Mesothelial cell of epicardium (in vitro differentiated cells): ENCODE measurements at places on chromosomes 3 and 15. TPM values are rescaled to one million over a fixed set of nuclear protein-coding genes. Genes with fewer than 3 reads are reported as not detected.

Gene IL17RB
- 1.4 to 1.7 TPM (median 1.6 TPM) in 3 replicates for total RNA-seq

Gene SYNPR
- 3.7 to 3.8 TPM (median 3.7 TPM) in 3 replicates for total RNA-seq

Gene FBXL22
- total RNA-seq, result 0.20 to 0.63 TPM (median 0.55 TPM) in 3 replicates

Gene TRAIP
- 10.4 to 15.0 TPM (median 10.6 TPM) in 3 replicates for total RNA-seq

DNA sequence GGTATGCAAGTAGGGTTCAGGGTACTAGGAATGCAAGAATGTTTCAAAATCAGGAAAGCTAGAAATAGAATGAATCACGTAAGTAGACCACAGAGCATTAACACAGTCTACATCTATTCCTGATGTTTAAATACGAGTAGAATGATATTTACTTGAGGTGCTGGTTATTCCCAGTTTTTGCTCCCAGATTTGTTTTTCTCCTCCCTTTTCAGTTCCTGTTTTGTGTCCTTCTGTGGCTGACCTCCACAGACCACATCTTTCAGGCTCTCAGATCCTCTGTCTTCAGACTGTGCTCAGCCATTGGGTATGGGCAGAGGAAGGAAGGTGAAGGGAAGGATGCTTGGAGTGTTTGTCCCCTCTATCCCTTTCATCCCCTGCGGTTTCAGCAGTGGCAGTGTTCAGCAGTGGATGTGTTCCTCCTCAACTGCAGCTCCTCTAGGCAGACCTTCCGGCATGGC, 276.6 kb downstream of the ZNF621 start:
- H3K36me3 ChIP-seq, result no peaks in the 10 kb centered on the region
- no peak overlapping the region for H3K4me3 ChIP-seq
- peaks cover 7% of the 10 kb centered on the region for H3K4me1 ChIP-seq
- no peak for DNase-seq

DNA sequence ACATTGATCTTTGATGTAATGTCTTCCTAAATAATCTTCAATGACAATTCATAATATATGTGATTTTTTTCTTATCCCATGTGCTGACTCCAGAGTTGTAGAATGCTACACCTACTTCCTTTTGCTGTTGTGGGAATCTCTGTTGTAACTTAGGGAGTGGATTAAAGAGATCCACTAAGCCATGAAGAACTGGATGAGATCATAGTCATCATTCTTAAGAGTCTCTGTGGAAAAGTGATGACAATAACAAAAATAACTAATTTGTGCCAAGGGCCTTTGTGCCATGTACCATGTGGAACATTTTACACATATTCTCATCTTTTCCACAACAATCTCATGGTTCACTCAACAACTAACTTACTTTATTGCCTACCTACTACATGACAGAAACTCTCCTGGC, 162.9 kb upstream of the PDZRN3 start:
- no peak overlapping the region for H3K27ac ChIP-seq
- no peaks in the 10 kb centered on the region for H3K27me3 ChIP-seq
- no peak for DNase-seq
